ENCODE measurements at places on chromosomes 16 and 17.

DNA sequence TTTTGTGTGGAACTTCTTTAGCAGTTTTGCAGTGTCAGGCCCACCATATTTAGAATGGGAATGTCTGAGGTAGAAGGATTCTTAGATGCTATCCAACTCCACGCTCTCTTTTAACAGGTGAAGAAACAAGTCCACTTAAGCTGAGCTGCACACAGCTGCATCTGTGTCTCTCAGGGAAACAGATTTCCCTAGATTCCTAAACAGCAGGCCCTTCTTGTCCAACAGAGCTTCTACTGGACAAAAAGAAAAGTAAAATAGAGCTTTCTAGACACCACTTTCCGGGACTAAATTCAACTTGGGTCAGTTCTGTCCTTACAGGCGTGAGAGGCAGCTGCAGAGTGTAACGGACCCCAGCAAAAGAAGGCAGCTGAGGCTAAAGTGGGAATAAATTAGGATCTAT is 51.7 kb downstream of the SNX11 start:
- DNase-seq: no peak

- no peak for DNase-seq
These were observed 233.1 kb downstream of the CBLN1 start for GRCh38 chr16:49048557-49048956.

- no peak for DNase-seq
These were observed 184.8 kb downstream of the BCAS3 start for GRCh38 chr17:60862482-60862881.

GRCh38 chr17:77726549-77727006 is 231.9 kb upstream of the TNRC6C start:
- no peak for DNase-seq

DNA sequence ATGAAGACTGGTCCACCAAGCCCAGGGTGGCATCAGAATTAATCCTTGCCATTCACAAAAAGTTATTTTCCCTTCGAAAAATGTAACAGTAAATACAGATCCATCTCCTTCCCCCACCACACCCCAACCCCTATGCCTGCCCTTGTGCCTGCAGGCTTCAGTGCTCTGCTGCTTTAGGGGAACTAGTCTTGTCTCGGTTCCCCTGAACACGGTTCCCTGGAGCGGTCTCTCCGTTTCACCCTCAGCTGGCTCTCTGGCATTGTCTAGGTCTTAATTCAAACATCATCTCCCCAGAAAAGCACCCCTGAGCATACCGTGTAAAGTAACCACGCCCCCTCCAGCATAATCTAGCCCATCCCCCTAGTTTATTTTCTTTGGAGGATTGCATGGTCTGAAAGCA is 25.8 kb downstream of the EMP2 start:
- DNase-seq: no peak

GRCh38 chr17:28573521-28573920 is 2.2 kb upstream of the PIGS start:
- DNase-seq: no peak

- no peak for DNase-seq
These were observed 979 bp downstream of the MAP3K14 start for GRCh38 chr17:45315648-45316433.

DNA sequence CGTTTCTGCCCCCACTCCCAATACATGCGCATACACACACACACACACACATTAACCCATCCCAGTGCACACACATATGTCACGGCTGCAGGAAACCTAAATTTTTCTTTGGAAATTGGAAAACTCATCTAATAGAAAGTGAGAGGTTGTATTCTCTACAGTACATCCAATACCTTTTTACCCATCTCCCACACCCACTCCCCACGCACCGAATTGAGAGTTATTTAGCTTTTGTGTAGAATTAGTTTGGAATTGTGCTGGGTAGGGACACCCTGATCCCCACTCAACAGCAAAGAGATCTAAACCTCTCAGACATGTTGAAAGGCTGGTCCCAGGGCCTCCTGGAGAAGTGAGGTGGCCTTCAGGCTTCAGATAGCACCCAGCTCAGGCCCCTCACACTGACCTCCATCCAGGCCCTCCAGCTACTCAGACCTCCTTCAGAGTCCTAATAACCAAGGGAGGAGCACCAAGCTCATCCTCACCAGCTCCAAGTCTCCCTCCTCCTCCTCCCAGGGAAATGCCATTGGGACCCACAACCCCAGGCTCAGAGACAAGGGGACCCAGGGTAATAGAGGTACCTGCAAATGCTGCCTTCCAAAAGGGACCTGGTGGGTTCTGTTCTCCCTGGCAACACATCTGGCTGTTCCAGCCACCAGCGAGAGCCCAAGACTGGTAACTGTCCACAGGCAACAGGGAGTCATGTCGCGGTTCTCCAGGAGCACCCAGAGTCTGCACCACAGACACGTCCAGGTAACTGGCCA is 955 bp downstream of the HOXB13 start:
- no peak for DNase-seq

GRCh38 chr16:2475413-2476344 is 752 bp downstream of the TBC1D24 start:
- DNase-seq: peak; percentile 20

DNA sequence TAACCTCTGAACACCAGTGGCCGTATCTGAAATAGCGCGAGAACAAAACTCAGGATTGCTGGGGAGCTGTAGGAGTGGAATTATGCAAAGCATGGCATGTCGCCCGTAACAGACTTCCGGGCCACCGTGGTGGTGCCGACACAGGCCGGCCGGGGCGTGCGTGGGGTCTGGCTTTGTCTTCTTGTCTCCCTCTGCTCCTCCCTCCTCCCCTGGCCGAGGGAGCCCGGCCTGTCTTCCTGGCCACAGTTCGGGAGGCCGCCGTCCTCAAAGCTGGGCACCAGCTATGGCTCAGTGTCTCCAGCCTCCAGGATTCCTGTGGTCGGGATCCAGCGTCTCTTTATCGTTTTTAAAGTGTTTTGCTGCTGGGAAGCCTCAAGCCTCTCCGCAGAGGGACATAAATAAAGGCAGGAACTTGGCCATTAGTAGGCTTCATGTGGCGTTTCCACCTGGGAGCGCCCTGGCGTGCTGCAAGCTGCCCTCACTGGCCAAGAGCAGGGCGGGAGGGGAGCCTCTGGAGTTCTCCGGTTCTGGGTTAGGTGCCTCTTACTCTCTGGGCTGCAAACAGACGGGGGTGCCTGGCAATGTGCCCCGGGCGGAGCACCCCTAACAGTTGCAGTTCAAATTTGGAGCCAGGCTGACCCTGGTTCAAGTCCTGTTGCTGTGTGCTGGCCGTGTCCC is 22.0 kb upstream of the NPTX1 start:
- DNase-seq: no peak

- no peak for DNase-seq
These were observed 227.2 kb upstream of the MON1B start for GRCh38 chr16:76963614-76964315.

GRCh38 chr17:67215991-67216421 is 29.0 kb downstream of the HELZ start:
- DNase-seq: no peak

DNA sequence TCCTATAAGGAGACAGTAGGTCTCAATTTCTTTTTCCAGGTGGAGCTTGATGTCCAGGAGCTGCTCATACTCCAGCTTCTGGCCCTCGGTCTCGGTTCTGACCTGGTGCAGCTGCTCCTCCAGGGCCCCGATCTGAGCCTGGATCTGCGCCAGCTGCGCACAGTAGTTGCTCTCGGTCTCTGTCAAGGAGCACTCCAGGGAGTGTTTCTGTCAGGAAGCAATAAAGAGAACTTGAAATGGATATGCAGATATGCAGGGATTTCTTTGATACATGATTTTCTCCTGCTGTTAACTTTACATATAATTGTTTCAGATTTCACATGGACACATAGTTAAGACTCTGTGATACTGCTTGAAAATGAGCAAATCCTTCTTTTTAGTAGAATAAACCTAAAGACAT is 4.7 kb downstream of the KRT25 start:
- no peak for DNase-seq

DNA sequence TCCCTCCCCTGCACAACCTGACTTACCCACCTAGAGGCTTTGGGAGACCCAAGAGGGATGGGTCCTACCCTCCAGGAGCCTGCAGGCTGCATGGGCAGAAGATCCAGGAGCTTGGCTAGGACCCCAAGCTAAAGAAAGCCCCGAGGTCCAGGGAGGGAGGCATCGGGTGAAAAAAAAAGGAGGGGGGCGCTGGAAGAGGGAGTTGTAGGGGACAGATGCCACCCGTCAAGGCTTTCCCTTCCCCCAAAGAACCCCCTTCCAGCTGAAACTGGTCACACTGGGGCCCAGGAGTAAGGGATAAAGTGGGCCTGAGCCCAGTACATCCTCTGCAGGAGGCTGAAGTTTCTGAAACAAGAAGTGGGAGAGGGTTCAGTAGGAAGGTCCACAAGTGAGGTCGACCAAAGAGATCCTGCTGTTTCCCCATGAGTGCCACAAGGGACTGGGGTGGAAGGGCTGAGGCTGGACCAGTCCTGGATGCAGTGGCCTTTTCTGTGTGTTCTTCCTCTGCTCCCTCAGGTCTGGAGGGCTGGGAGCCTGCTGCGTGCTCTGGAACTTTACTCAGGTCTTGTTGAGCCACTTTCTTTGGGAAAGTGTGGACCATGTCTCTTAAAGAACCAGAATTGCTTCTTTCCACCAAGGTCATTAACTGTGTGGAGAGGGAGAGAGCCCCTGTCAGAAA is 14.2 kb upstream of the CBFB start:
- DNase-seq: no peak

DNA sequence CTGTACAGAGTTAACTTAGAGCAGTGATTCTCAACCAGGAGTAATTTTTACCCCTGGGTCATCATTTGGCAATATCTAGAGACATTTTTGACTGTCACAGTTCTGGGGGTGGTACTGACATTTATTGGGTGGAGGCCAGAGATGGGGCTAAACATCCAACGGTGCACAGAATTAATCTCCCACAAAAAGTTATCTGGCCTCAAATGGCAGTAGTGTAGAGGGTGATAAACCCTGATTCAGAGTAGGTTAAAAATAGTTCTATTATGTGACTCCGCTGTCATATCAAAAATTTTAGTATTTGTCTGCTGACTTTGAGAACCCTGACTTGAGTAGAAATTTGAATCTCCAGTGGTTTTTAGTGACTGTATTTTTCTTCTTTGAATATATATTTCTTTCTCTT is 19.1 kb downstream of the VPS35L start:
- no peak for DNase-seq

- peak; percentile 99 for DNase-seq
These were observed 220.8 kb upstream of the TNRC6C start for GRCh38 chr17:77737442-77738265.

DNA sequence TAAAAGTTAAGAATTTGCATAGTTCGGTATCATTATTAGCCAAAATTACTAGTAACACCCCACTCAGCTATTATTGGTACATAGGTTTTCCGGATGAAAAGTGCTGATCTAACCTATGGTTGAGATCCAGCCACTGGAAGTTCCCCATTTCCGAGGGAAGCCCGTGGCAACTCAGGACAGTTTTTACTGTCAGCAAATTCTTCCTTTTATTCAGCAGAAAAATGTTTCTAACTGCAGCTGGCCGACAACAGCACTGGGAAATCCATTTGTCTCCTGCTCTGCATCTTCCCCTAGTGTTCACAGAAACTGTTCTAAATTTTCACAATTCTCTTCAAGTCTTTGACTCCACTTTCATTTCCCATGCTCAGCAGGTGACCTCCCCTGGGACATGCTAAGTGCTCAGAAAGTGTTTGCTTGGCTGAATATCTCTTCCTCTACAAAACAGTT is 15.5 kb upstream of the MMD start:
- no peak for DNase-seq

DNA sequence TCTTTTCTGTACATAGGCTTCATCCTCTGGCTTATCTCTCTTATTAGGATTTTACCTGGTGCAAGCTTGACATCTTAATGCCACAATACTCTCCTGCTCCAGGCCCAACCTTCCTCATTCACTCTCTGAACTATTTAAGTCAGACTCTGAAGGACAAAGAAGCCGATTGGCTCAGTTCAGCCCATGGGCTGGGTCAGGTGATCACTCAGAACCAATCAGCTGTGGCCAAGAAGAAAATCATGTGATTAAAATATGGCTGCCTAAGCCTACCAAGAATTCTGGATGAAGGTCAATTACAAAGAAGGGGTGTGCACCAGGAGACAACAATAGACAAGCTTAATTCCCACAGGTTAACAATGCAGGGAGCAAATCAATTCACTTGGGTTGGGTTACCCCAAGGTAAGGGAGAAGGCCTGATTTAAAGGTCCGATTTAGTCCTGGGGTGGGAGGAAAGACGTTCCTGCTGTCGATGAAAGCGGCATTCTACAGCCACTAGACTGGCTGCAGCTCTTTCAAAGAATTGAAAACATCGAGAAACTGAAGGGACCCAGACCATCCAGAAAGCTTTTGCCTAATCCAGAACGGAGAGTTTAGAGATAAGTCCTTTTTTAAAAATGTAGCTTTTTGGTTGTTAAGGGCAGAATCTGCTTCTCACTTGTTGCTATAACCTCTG is 42.9 kb upstream of the NFAT5 start:
- DNase-seq: no peak

DNA sequence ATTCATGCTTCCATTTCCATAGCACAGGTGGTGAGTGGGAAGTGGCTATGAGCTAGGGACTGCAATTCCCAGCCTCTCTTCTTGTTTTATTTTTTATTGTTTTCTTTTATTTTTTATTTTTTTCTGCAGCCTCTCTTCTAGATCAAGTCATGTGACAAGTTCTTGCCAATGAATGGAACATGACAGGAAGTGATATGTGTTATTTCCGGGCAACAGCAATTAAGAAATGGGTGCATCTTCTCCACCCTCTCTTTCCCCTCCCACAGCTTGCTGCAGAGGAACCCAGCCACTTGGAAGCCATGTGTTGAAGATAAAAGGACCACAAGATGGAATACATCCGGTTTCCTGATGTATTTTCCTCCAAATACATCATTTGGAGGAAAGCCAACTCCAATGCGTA is 23.6 kb downstream of the IRX5 start:
- no peak for DNase-seq

DNA sequence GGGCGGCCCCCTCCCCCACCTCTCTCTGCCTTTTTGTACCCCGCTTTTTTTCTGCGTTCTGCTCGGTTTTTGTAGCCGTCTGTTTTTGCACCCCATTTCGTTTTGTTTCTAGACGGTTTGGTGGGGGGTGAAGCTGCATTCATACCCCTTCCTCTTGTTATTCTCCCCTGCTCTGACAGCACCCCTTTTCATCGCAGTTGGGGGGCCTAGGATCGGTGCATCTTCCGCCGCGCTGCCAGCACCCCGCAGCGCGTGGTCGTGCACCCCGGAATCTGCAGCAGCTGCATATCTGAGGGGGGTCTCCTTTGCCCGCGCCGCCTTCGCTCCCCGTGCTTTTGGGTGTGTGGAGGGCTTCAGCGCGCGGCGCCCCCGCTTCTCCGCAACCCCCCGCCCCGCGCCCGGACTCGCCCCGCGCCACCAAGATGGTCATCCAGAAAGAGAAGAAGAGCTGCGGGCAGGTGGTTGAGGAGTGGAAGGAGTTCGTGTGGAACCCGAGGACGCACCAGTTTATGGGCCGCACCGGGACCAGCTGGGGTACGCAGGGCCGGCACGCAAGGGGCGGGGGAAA is 455 bp downstream of the ATP1B2 start:
- no peak for DNase-seq

GRCh38 chr16:48378836-48379235 is 6.4 kb downstream of the SIAH1 start:
- no peak for DNase-seq
